ENCODE measurements at places on chromosomes 12 and 14.

DNA sequence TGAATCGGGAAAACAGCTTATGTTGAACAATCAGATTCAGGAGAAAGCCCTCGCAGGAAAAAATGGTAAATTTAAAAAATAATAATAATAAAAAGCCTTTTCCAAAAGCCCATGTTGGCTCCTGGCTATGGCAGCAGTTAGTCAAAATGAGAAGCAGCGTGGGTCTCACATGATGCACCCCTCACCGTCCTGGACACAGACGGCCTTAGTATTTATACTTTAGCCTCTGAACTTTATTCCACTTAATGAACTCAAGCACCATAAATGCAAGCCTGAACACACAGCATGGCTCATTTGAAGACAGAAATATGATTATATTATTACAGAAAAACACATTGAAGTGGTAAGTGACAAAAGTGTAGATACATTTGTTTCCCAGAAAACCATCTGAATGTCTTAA, 160.9 kb downstream of the RIMBP2 start:
- no peak for DNase-seq

GRCh38 chr12:16008421-16008824, 97.3 kb downstream of the DERA start:
- peak; percentile 3 for DNase-seq

DNA sequence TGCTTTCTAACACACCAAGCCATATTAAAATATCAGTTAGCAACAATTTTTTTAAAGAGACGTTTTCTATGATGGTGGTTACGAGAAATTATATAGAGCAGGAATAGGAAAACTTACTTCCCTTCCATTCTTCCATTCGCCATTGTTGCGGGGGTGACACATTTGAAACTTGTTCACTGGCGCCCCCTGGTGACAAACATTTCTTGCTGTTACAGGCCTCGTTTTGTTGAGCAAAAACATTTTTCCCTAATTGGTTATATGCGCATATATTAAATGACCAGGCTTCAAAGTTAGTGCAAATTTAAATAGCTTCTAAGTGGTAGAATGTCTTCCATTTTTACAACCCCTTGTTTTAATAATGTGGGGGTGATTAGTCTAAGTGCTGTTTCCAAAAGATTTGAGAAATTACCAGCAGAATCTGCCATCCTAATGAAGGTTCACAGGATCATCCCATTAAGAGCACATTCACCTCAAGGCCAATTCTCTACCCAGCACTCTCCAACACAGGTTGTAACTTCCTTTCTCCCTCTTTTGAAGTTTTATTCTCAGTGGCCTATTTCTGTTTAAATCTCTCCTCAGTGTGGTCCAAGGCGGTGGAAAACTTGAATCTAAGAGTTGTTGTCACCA, 1124.7 kb downstream of the FLRT2 start:
- DNase-seq = peak; percentile 59

- no peak for DNase-seq
Measured at GRCh38 chr14:96129128-96129736, 75.4 kb upstream of the BDKRB2 start.

GRCh38 chr14:69948351-69948750, 69.1 kb downstream of the SMOC1 start:
- no peak for DNase-seq

GRCh38 chr14:89212386-89213235, 204.4 kb downstream of the FOXN3 start:
- no peak for DNase-seq

- DNase-seq = no peak
Measured at GRCh38 chr14:33589334-33589733, 361.5 kb downstream of the EGLN3 start.

- no peak for DNase-seq
Measured at GRCh38 chr12:109654357-109654756, 59.3 kb upstream of the FAM222A start.

DNA sequence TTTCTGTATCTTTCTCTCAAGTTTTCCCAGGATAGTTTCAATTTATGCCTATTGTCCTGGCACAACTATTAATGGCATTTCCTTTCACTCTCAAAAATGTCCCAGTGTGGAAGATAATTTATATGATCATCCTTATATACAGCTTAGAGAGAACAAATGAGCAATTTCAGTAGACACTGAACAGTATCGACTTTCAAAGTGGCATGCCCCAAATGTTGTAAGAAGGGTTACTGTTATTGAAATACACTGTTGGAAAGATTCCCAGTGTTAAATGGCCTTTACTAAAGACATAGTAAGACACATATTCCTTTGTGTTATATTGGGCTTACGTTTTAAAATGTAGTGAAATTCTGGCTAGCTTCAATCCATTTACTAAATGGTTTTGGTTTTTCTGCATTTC, 202.3 kb upstream of the CDKN3 start:
- DNase-seq = no peak

DNA sequence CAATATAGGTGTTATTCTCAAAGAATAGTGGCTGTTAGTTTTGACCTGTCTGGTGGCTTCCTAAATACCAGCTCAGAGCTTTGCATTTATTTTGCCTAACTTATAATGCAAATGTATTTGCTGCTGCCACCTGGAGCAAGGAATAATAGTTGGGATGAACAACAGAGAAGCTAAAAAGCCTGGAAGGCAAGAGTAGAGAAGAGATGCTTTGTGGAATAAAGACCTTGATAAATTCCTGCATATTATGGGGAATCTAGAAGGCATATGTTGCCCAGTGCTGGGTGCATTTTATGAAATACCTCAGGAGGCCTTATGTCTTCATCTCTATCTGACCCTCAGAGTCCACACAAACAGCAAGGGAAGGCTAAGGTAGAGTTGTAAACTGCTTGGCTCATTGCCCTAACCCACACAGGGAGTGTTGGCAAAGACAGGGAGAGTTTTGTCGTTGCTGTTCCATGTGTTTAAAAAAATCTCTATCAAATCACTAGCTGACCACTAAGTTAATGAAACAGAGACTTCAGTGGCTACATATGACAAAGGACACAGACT, 53.7 kb upstream of the SCAF11 start:
- DNase-seq = no peak

- DNase-seq = no peak
Measured at GRCh38 chr12:45296046-45296586, 80.2 kb downstream of the ANO6 start.

- no peak for DNase-seq
Measured at GRCh38 chr12:30569426-30569825, 126.2 kb downstream of the IPO8 start.

DNA sequence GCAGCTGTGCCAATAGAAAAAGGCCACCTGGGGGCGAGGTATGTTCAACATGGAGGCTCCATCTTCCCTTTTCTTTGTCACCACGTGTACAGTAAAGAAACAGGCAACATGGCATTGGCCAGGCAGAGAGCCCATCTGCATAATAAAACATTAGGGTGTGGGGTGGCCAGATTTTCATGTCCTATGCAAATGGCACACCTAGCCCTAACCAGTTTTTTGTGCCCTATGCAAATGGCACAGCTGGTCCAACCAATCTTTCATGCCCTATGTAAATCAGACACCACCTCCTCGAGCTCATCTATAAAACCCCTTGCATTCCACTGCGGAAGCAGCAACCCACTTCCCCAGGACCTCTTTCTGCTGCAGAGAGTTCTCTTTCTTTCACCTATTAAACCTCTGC, 149.1 kb upstream of the RGS6 start:
- DNase-seq = no peak

DNA sequence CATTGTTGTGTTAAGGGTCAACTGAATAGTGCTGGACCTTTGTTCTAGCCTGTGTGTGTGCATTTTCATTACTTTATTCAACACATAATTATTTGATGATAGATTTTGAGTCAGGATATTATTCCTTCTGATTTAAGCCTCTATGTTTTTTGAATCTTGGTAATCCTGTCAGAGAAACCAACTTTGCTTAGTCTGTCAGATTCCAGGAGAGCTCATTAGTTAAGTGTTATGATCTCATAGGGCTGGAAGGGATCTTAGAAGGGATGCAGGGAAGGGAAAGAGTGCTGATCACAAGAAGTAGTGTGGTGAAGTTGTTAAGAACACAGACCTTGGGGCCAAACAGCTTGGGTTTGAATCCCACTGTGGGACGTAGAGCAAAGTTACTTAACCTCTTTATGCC, 52.9 kb downstream of the SCN8A start:
- no peak for DNase-seq

- no peak for DNase-seq
Measured at GRCh38 chr12:132711080-132711843, 620 bp downstream of the PGAM5 start.

DNA sequence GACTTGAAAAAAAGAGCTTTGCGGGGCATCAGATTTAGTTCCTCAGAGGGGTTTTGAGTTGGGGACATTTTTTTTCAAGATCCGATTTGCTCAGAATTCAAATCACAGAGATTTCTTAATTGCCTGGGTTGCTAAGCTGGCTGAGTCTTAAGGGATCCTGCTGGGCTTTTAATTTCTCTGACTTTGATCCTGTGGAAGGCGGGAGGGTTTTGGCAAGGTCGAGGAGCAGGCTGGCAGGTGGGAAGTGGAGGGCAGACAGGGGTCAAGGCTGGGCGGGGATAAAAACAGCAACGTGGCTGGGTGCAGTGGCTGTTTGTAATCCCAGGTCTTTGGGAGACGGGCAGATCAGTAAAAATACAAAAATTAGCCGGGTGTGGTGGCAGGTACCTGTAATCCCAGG, 33.5 kb upstream of the CCDC63 start:
- DNase-seq = no peak

GRCh38 chr12:115267464-115267863, 583.5 kb upstream of the TBX3 start:
- DNase-seq = no peak

DNA sequence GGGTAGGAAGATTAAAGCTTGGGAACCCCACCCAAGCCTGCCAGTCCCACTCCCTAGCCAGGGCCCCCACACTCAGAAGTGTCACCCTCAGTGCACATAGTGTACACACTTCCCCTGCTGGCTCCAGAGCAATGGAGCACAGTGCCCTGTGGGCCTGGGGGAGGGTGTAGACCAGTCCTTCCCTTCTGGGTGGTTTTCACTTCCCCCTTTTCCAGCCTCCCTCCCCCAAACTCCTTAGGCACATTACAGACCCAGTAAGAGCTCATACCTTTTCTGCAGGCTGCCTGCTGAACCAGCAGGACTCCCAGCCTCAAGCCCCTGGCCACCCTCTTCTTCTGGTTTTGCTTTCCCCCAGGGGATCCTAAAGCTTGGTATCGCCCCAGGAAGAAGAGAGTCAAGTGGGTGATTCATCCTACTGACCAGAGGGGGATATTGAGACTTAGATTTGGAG, at the start of gene ZNF385A:
Gene ZNF385A (minus strand): TSS at position 143 of the 451 bp plus-strand sequence. CDS start 219 bp downstream, outside the sequence.
- no peak for DNase-seq

GRCh38 chr12:47247418-47247817, 167.7 kb upstream of the AMIGO2 start:
- DNase-seq = no peak

GRCh38 chr12:8057839-8058238, 8.3 kb downstream of the C3AR1 start:
- DNase-seq = no peak

- no peak for DNase-seq
Measured at GRCh38 chr14:75905147-75905904, 76.5 kb downstream of the TGFB3 start.
